Stimulated activated CD4-positive, alpha-beta T cell treated with anti-CD3 and anti-CD28 coated beads, Interleukin-4, amount 100 ng/mL, for 4 hours (primary cell): ENCODE measurements at places on chromosomes 1 and 21.

GRCh38 chr1:236301080-236301957 is 19.6 kb upstream of the ERO1B start:
- DNase-seq, result no peak

- no peak for DNase-seq
Observed at GRCh38 chr1:110243574-110243973, 33.5 kb downstream of the KCNC4 start.

DNA sequence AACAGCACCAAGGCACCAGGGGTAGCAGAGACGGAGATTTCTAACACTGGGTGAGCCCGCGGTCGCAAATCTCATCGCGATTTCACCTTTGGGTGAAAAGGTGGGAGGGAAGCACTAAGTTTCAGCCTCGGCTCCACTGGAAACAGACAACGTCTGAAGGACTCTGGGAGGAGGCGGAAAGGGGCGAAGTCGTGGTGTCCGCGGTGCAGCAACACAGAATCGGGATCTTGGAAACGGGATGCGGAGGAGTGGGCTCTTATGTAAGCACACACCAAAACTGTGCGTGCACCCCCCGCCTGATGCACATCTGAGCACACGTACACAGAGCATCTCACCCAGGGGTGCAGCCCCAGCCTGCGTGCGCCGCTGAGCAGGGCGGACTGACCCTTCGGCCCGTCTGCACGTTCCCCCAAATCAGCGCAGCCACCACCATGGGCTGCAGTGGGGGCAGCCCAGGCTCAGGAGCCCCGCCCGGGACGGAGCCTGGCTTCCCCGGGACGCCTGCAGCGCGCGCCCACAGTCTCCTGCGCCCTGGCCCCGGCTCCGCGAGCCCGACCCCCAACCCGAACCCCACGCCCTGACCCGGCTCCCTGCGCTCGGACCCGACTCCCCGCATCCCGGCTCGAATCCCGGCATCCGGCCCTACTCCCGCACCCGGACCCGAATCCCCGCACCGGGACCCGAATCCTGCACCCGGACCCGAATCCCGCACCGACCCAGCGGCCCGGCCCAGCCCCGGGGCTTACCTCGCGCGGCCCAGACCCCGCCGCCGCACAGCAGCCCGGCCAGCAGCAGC is 670 bp downstream of the CLSTN1 start:
- DNase-seq, result peak; percentile 16

DNA sequence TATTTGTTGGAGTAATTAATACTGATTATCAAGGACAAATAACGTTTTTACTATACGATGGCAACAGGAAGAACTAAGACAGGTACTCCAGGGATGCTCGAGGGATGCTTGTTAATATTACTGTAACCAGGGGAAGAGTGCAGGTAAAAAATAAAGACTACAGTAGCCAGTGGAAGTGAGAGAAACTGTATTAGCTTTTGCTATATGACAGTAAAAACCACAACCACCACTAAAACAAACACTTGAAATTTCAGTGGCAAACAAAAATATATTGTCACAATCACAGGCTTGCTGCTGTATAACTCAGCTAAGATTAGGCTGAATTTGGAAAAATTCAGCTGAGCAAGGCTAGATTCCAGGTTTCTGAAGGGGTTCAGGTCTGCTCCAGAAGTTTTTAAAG is 812.6 kb upstream of the ADGRL4 start:
- DNase-seq, result no peak

- DNase-seq, result no peak
Observed at GRCh38 chr1:183670169-183670568, 17.1 kb upstream of the APOBEC4 start.

- no peak for DNase-seq
Observed at GRCh38 chr1:200670242-200671118, 773 bp upstream of the DDX59 start.

- DNase-seq, result no peak
Observed at GRCh38 chr21:44738621-44739020, 27.2 kb upstream of the TSPEAR start.

- DNase-seq, result no peak
Observed at GRCh38 chr1:101139130-101139529, 97.7 kb upstream of the S1PR1 start.

DNA sequence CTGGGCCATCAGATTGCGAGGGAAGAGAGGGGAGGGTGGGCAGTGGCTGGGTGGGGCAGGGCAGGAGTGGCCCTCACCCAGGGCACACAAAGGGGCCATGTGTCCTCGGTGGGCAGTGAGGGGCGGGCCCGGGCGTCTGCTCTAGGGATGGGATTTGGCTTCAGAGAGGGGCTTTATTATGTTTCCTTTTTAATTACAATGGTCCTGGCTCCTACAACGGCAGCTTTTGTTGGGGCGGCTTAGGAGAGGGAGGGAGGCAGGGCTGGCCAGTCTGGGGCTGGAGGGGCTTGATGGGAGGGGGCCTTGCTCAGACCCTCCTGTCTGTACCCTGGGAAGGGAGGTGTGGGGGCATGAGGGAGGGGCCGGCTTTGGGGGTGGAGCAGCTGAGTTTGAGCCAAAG is 102.8 kb upstream of the WNT4 start:
- DNase-seq, result no peak

GRCh38 chr21:27693376-27693775 is 726.5 kb upstream of the ADAMTS5 start:
- no peak for DNase-seq

DNA sequence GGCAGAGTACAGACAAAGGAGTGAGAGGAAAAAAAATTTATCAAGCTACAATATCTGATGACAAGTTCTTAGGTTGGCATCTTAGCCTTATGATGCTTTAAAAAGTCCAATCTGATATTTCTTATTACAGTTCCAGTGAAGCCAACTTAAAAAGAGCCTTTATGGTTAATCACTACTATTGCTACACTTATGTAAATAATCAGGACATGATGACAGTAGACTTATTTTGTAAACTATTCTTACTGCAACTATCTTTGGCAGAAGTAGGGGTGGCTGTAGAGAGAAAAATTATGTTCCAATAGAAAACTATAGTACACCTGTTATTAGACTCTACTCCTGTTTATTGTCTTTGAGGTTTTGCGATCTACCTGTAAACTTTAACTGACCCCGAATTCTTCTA is 25.8 kb upstream of the NUF2 start:
- DNase-seq, result no peak

DNA sequence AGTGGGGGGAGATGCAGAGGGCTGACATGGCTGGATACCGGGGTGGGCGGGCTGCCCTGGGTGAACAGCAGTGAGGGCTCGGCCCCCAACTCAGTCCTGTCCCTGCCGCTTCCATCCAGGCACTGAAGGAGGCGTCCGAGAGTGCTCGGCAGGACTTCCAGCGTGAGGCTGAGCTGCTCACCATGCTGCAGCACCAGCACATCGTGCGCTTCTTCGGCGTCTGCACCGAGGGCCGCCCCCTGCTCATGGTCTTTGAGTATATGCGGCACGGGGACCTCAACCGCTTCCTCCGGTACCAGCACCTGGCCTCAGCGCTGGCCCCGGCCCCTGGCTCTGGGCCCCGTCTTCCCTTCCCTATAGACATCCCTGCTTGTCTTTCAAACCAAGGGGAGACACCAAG is 15.6 kb downstream of the NTRK1 start:
- DNase-seq, result no peak

DNA sequence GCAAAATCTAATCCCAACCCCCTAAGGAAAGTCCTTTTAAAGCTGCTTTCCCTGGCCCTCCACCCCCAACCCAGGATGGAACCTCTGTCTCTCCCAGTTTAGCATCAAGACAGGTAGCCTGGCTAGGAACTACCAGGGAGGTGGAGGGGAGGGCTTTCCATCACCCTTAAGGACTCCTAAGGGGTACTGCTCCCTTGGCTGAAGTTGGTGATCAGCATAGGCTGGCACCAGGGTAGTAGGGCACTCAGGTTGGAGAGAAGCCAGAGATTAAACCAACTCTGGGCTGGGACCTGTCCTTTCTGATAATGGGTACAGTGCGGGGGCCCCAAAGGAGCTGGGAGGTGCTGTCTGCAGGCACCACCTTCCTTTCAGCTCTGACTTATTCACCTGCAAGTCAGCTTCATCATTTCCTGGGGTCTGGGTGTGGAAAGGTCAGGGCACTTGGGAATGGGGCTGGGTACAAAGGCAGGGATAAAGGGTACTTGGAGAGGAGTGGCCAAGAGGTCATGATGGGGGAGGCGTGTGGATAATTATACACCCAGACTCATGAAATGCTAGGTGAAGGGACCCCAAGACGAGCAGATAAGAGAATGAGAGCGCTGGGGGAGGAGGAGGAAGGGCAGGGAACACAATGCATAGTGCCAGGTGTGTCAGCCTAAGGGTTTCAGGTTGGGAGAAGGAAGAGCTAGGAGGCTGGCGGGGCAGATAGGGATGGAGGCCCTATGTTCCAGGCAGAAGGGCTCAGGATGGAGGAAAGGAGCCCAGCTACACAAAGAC is 1.2 kb downstream of the ARHGEF2 start:
- no peak for DNase-seq

GRCh38 chr1:213686983-213687382 is 300.8 kb upstream of the PROX1 start:
- no peak for DNase-seq

GRCh38 chr21:22536509-22536908 is 1538.3 kb downstream of the NCAM2 start:
- DNase-seq, result no peak

GRCh38 chr1:209248649-209249279 is 334.8 kb upstream of the CAMK1G start:
- DNase-seq, result peak; percentile 11

- DNase-seq, result no peak
Observed at GRCh38 chr1:224080115-224080774, 33.7 kb upstream of the FBXO28 start.
